ENCODE measurements at places on chromosomes 7 and 10.

DNA sequence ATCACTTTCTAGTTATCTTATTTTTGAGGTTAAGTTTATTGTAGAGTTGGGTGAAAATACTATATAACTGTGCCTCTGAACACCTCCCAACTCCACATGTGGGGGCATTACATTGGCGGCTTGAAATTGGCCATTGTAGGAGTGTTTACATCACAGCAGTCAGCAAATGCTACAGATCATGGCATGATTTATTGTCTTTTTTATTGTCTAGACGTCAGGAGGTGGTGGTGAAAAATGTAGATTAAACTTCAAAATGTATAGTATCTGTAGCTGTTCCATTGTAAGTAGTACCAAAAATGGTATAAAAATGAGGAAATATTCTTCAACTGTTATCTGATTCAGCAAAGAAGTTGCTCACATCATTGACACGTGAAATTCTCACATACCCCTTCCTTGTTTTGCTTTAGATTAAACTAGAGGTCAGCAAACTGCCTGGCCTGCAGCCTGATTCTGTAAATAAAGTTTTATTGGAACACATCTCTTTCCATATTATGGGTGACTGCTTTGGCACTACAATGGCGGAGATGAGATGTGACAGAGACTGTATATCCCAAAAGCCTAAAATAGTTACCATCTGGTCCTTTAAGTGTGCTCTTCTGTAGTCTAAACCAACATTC is 35.0 kb downstream of the TAF3 start:
- no peak for DNase-seq

GRCh38 chr10:119768455-119769094 is 42.7 kb downstream of the INPP5F start:
- DNase-seq: no peak

DNA sequence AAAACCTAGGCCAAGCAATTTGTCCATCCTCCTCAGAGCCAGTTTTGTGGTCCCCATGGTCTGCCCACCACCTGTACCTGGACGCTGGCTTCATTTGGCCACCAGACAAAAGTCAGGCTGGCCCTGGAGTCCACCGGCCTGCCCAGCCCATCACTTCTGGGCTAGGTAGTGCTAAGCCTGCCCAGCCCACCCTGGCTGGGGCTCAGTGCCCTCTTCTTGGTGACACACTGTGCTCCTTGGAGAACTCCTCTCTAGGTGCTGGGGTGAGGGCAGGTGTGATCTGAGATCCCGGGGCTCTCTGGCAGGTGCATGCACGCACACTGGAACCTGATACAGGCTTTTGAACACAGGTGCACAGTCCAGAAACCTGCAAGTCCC is 1.1 kb downstream of the AIFM2 start:
- DNase-seq: no peak

GRCh38 chr10:105284476-105285215 is 643.6 kb downstream of the SORCS3 start:
- no peak for DNase-seq
